ENCODE measurements at places on chromosomes 3 and 15. TPM values are rescaled to one million over a fixed set of nuclear protein-coding genes. Genes with fewer than 3 reads are reported as not detected.

The CD200R1L gene
- total RNA-seq = not detected

The ANKRD34C gene
- not detected for total RNA-seq

The EAF2 gene
- 0.33 TPM for total RNA-seq

The DOCK3 gene
- total RNA-seq = 0.19 TPM

The DPPA2 gene
- total RNA-seq = not detected

The GP5 gene
- total RNA-seq = not detected

The CLDND1 gene
- total RNA-seq = 88.8 TPM

The FOXB1 gene
- total RNA-seq = not detected

The LDHAL6B gene
- not detected for total RNA-seq

The CELF6 gene
- total RNA-seq = under 0.01 TPM

The TMEM212 gene
- not detected for total RNA-seq

The ARNT2 gene
- total RNA-seq = 0.76 TPM

The TRIM42 gene
- not detected for total RNA-seq

The MORC1 gene
- not detected for total RNA-seq

The IL17RB gene
- not detected for total RNA-seq

The CIAO2A gene
- 44.7 TPM for total RNA-seq

The ALS2CL gene
- 8.8 TPM for total RNA-seq

The ITIH3 gene
- total RNA-seq = not detected

The PRRT3 gene
- 2.0 TPM for total RNA-seq

The LRRC31 gene
- not detected for total RNA-seq

The PROK2 gene
- total RNA-seq = not detected

The DUOXA2 gene
- not detected for total RNA-seq

The THBS1 gene
- total RNA-seq = 11,178 TPM

The CD200R1 gene
- total RNA-seq = not detected

The NPAP1 gene
- total RNA-seq = not detected

The C3orf33 gene
- 1.4 TPM for total RNA-seq

The MESP1 gene
- total RNA-seq = 0.10 TPM

The PCYT1A gene
- 88.5 TPM for total RNA-seq

The NBEAL2 gene
- total RNA-seq = 43.8 TPM

The INSYN1 gene
- 0.65 TPM for total RNA-seq

The NRG4 gene
- total RNA-seq = not detected

The SLC41A3 gene
- total RNA-seq = 77.4 TPM

The ARHGEF26 gene
- total RNA-seq = 0.65 TPM

The TTC14 gene
- 35.3 TPM for total RNA-seq

The TUSC7 gene
- not detected for total RNA-seq

The WDR93 gene
- 0.10 TPM for total RNA-seq

The IGSF10 gene
- total RNA-seq = not detected

The CIDEC gene
- total RNA-seq = not detected

The ARL14 gene
- total RNA-seq = 0.29 TPM

The GRAMD2A gene
- not detected for total RNA-seq

The FANCD2OS gene
- total RNA-seq = not detected

The GCSAM gene
- not detected for total RNA-seq

The TMEM45A gene
- total RNA-seq = 7.2 TPM

The MELTF gene
- total RNA-seq = 5.3 TPM

The PP2D1 gene
- not detected for total RNA-seq

The WNT5A gene
- 3.0 TPM for total RNA-seq

Data from vein endothelial cell (primary cell).